ENCODE measurements at places on chromosomes 3 and 15.
A peak's percentile ranks its signal among the peaks of the same experiment; 100 is the strongest.

- DNase-seq = no peak
These were observed 73.2 kb downstream of the CORO2B start for GRCh38 chr15:68651916-68652525.

- DNase-seq = no peak
These were observed 15.2 kb upstream of the LMCD1 start for GRCh38 chr3:8486434-8486833.

DNA sequence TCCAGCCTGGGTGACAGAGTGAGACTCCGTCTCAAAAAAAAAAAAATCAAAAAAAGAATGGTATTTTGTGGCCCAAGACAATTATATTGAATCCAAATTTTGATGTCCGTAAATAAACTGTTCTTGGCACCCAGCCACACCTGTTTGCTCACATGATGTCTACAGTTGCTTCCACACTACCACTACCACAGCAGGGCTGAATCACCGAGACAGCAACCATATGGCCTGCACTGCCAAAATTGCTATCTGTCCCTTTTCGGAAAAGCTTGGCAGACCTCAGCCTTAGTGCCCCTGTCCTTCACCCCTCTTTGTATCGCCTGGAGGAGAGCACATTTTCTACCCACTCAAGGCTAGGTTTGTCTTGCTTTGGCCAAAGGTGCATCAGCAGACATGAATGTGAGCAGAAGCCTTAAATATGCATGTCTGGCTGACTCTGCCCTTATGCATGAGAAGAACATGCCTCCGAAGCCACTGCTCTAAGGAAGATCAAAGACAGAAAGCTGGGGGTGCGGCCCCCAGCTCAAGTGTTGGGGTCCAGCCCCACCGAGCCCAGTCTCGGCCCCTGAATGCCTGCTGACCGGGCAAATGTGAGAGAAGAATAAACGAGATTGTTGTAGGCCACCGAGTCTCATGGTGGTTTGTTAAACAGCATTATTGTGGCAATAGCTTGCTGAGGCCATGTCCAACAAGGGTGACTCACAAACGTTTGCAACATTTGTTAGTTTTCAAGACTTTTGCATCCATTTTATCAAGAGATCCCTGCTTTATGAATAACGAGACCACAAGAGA is 108.1 kb downstream of the TPRA1 start:
- no peak for DNase-seq

- no peak for DNase-seq
These were observed 14.6 kb upstream of the TFRC start for GRCh38 chr3:196096382-196096953.

GRCh38 chr15:85318732-85319076 is 61.7 kb upstream of the AKAP13 start:
- no peak for DNase-seq

- DNase-seq = no peak
These were observed 88.7 kb upstream of the IQSEC1 start for GRCh38 chr3:13161771-13162535.

GRCh38 chr15:62886431-62887071 is 156.0 kb upstream of the TPM1 start:
- DNase-seq = no peak

GRCh38 chr3:123089611-123090331 is 22.9 kb downstream of the PDIA5 start:
- DNase-seq = no peak

DNA sequence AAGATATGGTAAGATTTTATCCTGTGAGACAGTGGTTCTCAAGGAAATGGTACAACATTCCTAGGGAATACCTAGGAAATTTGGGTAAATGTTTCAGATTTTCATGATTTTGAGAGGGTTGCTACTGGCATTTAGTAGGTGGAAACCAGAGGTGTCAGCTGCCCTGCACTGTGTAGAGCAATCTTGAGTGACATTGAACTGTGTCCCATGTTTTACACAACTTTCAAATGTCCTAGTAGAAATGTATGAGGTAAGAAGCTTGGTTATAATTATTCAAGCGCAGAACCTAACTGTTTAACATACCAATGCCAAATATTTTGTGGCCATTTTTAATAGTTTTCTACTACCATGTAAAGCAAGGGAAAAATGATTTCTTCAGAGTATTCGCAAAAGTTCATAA is 120.4 kb downstream of the GADL1 start:
- DNase-seq = no peak

GRCh38 chr3:101256511-101256910 is 63.9 kb downstream of the IMPG2 start:
- no peak for DNase-seq

GRCh38 chr15:70271422-70272088 is 173.8 kb upstream of the TLE3 start:
- DNase-seq = no peak

- no peak for DNase-seq
These were observed 570.6 kb upstream of the ROBO1 start for GRCh38 chr3:80338366-80338765.

- DNase-seq = no peak
These were observed 8.1 kb upstream of the CSPG5 start for GRCh38 chr3:47586746-47587145.

DNA sequence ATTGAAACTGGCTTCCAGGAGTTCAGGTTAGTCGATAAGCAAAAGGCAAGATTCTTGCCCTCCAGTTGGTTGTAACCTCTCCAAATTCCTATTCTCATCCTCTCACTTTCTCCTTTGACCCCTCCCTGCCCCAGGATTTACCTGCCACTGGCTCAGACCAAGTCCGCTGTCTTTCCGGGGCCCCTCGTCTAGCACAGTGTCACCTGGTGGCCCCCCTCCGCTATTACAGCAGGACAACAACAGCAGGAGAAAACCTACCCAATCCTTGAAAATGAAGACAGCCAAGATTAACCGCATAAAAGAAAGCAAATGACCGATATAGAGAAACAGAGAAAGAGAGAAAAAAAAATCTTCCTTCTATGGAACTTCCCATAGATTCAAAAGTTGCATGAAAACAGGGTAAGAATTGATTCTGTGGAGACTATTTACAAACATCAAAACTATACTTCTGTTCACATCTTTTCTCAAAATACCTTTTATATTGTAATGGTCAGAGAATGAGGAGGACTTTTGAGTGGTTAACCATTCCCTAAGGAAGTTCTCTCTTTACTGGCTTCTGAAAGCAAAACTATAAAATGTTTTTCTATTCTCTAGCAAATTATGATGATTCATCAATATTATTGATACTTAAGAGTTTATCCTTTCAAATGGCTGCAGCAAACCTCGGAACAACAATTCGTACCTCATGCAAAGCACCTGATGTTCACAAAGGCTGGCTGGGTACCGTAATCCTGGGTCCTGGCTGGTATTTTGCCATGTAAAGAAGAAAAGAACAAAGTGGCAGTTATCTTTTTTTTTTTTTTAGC is 10.0 kb upstream of the ST8SIA2 start:
- DNase-seq = no peak

GRCh38 chr3:14481646-14482036 is 58.5 kb downstream of the GRIP2 start:
- DNase-seq = no peak

- no peak for DNase-seq
These were observed 28.0 kb upstream of the PTX3 start for GRCh38 chr3:157408499-157409149.

- DNase-seq = no peak
These were observed 263.8 kb downstream of the SLCO3A1 start for GRCh38 chr15:92117261-92117731.

DNA sequence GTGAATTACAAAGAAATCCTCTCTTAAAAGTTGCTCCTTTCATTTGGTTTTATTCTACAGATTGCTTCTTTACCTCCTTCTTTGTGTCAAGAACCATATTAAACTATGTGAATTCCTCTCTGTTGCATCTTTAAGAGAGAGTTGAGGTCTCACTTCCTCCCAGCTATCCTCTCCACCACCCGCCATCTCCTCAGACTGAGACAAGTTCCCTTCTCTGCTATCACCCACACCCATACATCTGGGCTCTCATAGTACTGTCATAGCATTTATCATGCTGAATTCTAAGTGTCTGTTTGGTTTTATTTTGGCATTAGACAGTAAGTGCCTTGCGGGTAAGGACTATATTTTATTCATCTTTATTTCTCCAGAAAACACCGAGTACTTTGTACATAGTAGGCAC is 54.2 kb downstream of the B3GALNT1 start:
- DNase-seq = no peak

DNA sequence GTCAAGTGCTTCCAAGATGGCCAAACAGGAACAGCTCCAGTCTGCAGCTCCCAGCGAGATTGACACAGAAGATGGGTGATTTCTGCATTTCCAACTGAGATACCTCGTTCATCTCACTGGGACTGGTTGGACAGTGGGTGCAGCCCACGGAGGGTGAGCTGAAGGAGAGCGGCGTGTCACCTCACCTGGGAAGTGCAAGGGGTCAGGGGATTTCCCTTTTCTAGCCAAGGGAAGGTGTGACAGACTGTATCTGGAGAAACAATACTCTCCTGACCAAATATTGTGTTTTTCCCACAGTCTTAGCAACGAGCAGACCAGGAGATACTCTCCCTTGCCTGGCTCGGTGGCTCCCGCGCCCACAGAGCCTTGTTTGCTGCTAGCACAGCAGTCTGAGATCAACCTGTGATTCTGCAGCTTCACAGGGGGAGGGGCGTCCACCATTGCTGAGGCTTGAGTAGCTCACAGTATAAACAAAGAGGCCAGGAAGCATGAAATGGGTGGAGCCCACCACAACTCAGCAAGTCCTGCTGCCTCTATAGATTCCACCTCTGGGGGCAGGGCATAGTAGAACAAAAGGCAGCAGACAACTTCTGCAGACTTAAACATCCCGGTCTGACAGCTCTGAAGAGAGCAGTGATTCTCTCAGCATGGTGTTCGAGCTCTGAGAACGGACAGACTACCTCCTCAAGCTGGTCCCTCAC is 293.5 kb upstream of the SUCLG2 start:
- no peak for DNase-seq

DNA sequence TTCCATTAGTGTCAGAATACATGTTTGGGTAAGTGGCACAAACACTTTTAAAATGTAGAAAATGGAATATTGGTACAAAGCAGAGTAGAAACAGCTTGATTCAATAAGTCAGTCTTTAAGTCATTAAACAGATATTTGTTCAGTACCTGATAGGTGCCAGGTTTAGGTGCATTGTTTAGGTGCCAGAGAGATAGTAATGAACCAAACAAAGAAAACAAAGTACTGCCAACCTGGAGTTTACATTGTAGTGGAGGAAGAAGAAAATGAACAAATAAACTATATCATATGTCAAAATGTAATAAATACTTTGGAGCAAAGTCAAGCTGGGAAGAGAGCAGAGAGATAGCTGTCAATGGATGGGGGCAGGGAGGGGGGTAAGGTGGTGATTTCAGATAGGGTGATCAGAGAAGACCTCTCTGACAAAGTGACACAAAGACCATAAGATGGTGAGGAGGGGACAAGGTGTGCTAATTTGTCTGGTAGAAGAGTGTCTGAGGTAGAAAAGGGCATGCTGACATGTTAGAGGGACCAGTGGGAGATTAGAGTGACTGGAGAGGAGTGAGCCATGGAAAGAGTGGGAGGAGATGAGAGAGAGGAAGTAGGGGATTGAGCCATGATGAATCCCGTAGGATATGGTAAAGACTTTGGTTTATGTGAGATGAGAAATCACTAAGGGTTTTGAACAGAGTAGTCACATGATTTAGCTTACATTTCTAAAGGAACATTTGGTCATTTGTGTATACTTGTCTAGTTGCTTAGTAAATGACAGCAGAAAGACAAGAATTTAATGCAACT is 128.2 kb downstream of the UBE2E2 start:
- no peak for DNase-seq

- DNase-seq = no peak
These were observed 355.1 kb downstream of the CLSTN2 start for GRCh38 chr3:140290105-140290504.

- DNase-seq = no peak
These were observed 540.6 kb downstream of the NLGN1 start for GRCh38 chr3:173938159-173938558.

- peak; percentile 67 for DNase-seq
These were observed at the start of gene PLSCR1 for GRCh38 chr3:146544002-146544928. Gene PLSCR1, minus strand, starts transcription at chr3:146544607. Its CDS starts 8,055 bp downstream, at chr3:146536552.

GRCh38 chr3:141625506-141625905 is 112.6 kb upstream of the RNF7 start:
- DNase-seq = no peak

- no peak for DNase-seq
These were observed 155.0 kb upstream of the CRBN start for GRCh38 chr3:3334491-3334890.

DNA sequence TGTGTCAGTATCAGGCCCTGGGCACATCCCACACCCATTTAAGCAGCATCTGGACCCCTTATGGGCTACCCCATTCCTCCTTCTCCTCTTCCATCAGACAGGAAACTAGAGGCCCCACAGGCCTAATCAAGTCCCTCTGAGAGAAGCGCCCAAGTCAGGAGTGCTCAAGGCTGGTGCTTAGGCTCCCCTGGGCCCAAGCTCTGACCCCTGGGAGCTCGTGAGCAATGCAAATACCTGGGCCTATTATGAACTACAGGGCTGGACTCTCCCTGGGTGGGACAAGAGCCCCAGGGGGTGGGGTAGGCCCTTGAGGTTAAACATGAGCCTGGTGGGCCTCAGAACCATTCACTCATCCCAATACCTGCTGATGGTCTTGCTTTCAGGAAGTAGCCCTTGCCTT is 57.4 kb downstream of the SEMA3G start:
- no peak for DNase-seq

DNA sequence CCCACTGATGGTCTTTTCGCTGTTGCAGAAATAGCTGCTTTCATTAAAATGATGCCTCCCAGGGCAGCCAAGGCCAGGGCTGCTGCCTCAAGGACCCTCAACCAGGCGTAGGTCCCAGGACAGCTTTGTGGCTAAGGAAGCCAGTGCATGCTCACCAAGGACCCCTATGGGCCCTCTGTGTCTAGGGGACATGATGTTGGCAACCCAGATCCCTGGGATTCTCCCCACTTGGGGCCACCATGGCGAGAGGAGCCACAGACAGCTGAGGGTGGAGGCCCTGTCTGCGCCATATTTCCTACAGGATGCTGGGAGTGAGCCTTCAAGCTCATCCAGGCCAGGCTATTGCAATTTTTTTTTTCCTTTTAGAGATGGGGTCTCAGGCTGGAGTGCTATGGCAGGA is 137.2 kb downstream of the CHSY1 start:
- DNase-seq = no peak

GRCh38 chr15:25327686-25328085 is 111.1 kb downstream of the UBE3A start:
- DNase-seq = no peak

GRCh38 chr15:42593143-42593542 is 17.7 kb downstream of the STARD9 start:
- DNase-seq = no peak

DNA sequence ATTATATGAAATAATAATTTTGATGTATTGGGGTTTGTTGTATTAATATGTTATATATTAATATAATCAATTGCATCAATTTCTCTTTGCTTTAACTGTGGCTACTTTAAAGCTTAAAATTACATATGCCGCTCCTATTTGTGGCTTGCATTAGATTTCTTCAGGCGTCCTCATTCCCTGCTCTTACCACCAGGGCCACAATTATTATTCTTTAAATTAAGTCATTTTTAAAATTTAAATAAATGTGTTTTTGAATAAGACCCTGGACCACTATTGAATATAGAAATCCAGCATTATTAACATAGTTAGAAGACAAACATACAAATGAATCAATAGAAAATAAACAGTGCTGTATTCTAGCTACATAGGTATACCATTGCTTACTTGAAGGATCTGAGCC is 55.5 kb upstream of the SNTN start:
- DNase-seq = no peak

All from GM12892 (cell line).